ENCODE measurements at places on chromosomes 7 and 10.

DNA sequence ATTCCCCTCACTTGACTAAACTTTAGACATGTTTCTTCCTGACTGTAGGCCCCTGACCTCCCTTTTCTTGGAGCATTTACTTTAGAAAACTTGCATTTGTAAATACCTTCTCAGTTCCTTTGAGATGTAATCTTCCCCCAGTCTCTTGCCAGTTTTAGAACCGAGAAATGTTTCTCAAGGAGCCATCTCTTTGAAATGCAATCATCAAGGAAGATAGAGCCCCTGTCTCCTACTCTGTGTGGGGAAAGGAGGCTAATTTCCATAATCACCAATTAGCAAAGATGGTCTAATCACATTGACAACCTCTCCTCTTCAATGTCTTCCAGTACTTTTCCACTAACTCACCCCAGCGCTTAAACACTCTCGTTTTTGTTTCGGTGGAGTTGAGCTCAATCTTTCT, 70.0 kb upstream of the SMIM30 start:
- DNase-seq, result no peak

GRCh38 chr7:152132812-152133211, 107.3 kb downstream of the GALNT11 start:
- DNase-seq, result no peak

DNA sequence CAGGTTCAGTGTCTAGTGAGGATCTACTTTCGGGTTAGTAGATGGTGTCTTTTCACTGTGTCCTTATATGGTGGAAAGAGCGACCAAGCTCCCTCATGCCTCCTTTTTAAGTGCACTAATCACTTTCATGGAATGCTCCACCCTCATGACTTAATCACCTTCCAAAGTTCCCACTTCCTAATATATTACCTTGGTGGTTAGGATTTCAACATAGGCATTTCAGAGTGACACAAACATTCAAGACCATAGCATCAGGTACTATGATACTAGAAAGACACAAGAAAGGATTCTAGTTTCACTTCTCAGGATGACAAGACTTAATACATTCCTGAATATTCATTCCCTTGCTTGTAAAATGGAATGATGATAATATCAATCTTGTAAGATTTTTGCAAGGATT, 119.1 kb upstream of the FAM3C start:
- no peak for DNase-seq

- DNase-seq, result no peak
Measured at GRCh38 chr10:60453036-60453435, 63.4 kb upstream of the ANK3 start.

GRCh38 chr10:131314799-131315198, 3.3 kb upstream of the TCERG1L start:
- no peak for DNase-seq

- no peak for DNase-seq
Measured at GRCh38 chr10:124632566-124632965, 111.6 kb downstream of the FAM53B start.

DNA sequence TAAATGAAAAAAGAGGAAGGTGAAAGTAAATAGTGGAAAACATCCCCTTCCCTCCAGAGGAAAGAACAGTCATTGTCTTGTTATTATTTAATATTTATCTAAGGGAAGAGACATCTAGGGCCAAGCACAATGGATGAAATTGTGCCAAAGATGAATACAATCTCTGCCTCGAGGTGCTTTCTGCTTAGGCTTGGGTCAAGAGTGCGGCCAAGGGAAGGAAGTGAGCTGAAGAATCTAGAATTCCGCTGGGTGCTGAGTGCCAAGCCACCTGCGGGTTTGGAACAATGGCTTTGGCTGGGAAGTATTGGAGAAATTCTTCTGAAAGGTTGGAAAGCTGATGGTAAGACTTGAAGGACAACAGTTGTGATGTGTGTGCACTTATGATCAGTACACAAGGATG, 531.3 kb upstream of the FZD8 start:
- DNase-seq, result no peak
